Stimulated activated naive CD4-positive, alpha-beta T cell (primary cell): ENCODE measurements at places on chromosomes 7 and 10.

DNA sequence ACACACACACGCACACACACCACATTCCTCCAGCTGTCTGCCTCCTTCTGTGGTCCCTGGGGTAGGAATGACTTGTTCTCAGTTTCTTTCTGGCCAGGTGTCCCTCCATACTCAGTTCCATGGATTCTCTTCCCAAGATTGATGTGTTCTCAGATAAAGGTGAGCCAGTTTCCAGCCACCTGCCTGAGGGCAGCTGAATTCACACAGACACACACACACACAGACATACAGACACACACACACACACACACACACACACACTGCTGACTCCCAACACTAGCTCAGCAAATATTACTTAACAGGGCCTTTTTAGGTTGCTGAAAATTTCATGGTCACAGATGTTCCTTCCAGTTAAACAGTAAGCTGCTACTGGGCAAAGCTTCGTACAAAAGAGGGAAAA lies 45.4 kb upstream of the GDF10 start:
- DNase-seq = no peak

GRCh38 chr10:57338823-57339558 lies 928.7 kb downstream of the IPMK start:
- DNase-seq = no peak

- no peak for DNase-seq
Measured at GRCh38 chr7:80224415-80224814, 89.8 kb downstream of the GNAI1 start.

DNA sequence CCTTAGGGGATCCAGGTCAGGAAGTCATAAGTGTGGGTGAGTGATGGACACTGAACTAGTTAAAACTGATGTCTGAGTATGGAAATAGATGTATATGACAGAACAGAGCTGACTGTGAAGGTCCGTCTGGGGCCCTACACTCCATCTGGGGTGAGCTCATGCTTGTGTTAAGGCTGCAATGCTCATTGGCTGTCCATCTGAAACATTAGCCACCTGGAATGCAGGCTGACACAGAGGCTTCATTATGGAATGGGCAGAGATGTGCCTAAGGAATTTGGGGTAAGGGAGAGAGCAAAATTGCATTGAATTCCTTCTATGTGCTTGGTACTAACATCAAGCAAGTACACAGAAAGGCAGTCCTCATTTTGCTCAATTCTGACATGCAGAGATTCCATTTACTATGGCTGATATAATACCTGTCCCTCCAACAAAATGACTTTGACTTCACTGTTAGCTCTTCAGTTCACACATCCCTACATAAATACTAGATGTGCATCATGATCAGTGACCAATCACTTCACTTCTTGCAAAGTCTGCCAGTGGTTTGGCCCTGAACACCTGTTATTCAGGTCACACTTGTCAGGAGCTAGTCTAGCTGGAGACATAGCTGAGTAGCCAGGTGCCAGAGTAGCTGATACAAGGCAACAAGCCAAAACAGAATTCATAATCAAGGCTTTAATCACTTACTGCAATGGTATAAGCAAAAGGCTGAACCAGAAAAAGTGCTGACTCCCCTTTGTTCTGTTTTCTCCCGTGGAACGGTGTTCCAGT lies 128.9 kb upstream of the VWC2 start:
- DNase-seq = no peak
